ENCODE measurements at places on chromosomes 12 and 14.

GRCh38 chr12:115871714-115872113 is 405.8 kb downstream of the MED13L start:
- DNase-seq, result peak; percentile 21

DNA sequence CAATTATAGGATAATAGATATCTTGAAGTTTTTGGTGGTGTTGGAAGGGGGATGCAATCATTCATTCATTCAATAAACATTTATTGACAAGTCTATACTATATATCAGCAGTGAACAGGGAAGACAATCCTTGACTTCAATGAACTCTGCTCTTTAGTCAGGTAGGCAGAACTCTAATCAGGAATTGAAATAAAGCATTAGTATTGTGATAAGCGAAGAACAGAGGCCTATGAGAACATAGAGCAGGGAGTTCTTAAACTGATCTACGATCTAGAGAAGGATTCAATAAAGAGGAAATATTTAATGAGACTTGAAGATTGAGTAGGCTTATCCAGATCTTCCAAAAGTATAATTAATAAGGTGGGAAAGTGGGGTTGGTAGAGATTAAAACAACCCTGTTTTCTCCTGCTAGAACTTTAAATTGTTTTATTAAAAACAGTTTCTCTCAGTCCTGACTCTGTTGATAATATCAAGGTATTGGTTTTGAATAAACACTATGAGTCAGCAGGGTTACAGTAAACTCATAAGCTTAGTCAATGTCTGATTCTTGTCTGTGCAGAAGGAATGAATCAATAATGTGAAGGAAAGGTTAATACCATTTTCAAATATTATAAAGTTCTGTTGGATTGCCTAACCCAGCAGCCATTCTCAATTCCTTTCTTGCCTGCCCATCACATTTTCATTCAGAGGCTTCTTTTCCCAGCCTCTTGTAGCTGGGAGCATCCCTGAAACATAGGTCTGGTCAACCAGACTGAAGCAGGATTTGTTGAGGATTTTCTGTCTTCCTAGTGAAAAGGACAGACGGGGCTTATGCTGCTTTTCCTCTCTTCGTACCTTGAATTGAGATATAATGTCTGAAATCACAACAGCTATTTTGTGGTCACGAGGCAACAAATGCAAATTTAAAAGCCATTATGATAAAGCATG is 38.9 kb upstream of the KTN1 start:
- DNase-seq, result no peak

DNA sequence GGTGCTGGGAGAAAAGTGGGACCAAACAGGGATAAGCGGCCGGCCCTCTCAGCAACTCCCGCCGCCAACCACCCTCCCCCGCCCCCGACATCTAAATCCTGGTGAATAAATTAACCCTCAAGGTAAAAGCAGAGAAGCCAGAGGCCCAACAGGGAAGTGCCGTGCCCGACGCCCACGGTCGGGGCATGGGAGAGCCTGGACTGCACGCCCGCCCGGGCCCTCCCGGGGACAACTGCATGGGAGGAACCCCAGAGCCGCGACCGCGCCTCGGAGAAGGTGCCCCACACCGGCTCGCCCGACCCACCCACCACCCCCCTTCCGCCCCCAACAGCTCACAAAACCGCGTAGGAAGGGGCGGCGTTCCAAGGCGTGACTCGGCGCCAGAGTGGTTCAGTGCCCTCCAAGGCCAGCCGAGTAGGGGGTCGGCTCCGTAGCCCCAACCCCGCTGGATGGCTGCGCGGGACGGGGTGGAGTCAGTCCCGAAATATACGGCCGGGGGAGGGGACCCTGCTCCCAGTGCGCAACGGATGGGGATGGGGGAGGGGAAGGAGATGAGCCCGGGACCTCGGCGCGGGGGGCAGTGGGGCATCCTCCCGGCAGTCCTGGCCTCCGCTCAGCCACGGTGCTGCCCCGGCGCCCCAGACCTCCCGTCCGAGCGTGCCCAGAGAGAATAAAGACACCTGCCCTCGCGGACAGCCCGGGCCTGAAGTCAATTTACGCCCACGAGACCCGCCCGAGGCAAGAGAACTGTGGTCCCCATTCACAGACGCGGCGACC is 732 bp downstream of the SLC25A29 start:
- DNase-seq, result no peak

DNA sequence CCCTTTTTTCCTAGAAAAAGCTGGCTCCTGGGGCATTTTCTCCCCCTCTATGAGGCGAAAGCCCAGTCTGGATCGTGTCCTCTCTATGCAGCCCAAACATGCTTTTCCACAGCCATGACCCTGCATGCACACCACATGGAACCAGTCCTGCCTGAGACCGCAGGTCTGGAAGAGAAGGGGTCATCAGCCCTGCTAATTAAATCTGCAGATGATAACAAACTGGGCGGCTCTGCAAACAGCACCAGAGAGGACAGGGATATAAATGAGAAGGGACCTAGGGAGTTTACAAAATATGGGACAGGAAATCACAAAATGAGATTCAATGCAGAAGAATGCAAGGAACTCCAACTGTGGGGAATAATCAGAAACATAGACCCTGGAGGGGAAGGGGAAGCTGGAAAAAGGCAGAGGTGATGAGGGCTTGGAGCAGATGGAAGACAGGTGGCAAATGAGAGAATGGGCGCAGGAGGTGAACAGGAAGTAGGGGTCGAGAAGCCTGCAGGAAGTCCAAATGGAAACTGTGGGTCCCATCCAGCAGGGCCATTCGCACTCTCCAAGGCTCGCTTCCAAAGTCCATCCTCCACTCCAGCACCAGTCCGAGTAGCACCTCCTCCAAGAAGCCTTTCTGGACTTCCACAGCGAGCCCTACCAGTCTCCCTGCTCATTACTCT is 76.3 kb downstream of the ANO2 start:
- no peak for DNase-seq

- no peak for DNase-seq
Measured at GRCh38 chr12:17035372-17035771, 429.4 kb upstream of the LMO3 start.

DNA sequence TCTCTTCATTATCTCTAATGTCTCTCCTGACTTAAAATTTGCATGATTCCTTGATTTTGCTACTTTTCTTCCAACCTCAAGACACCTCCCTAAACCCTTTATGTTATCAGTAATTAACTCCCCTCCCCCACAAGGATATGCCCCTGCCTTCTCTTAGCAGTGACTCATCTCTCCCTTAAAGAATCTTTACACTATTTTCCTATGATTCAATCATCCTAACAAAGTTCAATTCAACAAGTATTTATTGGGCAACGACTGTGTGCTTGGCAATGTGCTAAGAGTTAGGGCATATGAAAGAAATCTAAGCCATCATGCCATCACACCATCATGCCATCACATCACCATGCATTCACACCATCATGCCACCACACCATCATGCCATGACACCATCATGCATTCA is 80.1 kb downstream of the ANO2 start:
- DNase-seq, result no peak

DNA sequence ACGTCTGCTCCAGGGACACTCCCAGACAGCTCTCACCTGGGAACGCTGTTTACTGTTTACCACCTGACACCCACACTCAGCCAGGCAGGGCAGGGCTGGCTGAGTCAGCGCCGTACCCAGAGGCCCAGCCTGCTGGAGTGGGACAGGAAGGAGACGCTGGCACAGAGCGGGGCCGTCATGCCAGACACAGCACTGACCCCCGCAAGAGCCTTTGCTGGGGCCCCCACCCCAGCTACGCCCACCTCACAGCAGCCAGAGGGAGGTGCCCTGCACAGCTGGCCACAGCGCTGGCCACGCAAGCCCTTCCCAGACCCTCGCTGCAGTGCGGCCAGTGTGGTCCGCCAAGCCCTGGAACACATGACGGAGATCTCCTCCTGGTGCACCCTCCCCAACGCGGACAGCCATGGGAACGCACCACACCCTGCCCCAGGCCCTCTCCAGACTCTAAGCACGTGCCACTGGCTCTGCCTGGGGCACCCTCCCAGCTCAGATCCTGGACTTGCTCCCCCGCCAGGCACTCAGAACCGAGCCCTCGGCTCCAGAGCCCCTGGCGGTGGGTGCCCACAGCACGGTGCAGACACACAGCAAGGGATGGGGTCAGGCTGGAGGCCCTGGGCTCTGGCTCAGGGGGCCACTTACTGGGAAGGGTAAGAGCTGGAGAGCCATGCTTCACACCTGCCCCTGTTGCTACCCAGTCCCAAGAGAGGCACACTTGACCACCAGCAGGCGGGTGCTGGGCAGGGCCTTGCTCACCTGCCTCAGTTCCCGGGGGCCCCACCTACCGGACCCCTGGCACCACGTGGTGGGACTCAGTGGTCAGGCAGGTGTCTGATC is 5.7 kb downstream of the AHNAK2 start:
- DNase-seq, result no peak

- no peak for DNase-seq
Measured at GRCh38 chr14:87497301-87497700, 495.7 kb downstream of the GALC start.

DNA sequence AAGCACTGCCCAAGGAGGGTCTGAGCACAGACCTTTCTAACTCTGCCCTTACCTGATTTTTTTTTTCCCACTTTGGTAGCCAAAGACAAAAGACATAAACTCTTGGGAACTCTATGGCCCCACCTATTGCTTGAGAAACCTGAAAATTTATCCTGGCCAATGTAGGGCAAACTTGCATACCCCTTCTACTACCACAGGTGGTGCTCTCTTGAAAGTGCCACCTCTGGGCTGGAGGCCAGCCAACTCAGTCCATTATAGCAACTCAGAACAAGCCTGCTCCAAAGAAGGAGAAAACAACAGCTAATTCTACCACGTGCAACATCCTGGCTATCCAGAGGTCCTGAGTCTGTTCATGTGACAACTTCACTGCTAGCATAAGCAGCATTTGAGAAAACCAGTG is 55.7 kb upstream of the ABCD2 start:
- DNase-seq, result no peak

DNA sequence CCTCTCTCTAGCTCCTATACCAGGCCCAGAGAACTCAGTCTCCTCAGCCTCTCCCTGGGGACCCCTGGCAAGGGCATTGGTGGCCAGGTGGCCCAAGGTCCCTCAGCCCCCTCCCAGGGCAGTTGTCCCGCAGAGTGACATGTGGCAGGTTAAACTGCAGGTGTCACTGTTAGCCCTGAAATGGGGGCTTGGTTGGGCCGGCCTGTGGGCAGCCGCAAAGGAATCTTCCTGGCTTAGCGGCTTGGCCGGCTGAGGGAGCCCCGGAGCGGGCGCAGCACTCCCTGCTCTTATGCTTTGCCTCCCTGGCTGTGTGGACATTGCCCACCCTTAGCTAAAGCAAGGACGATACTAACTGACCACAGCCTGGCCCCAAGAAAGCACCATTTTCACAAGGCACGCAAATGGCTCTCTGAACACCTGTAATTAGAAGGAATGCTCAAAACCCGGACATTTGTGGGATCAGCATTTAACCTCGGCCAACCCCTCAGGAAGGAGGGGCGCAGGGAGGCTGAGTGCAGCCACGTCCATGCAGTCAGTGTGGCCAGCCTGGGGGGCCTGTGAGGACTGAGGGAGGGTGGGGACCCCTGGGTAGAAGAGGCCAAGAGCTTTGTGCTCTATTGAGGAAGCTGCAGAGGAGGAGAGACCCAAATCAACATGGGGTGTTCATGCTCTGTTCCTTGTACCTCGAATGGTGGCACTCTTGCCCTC is 82.2 kb downstream of the PAPOLA start:
- DNase-seq, result peak; percentile 66

DNA sequence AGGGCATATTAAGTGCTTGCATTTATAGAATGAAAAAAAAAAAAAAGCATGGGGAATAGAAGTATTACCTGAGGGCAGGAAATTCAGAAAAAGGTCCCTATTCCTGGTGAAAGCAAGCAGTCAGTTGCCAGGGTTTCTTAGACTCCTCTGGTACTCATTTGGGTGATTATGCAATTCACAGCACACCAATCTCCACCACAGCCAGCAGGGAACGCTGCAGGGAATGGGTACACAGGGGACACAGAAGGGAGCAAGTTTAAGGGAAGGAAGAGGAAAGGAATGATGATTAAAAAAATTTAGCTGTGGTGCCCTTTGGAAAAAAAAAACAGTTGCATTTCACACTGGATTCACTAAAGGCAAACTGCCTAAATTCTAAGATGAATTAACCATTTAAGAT is 14.2 kb downstream of the BLTP3B start:
- DNase-seq, result no peak

DNA sequence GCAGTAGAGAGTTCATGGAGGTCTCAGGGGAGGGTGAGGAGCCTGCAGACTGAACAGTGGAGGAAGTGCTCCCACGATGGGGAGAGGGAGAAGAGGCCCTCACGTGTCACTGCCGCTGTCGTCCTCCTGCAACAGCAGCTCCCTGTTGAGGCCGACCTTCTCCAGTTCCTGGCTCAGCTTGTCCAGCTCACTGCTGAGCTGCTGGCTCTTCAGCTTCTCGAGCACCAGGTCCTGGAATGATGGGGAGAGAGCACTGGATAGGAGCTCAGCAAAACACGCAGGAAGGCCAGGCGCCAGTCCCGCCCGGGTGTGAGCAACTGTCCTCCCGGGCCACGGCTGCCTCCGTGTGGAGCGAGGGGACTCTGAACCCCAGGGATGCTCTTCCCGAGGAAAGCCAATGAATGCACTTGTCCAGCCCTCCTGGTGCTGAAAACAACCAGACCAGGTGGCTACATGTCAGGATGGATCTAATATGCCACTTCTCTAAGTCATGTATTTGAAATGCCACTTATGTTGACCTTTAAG is 65.3 kb upstream of the GPR68 start:
- no peak for DNase-seq

- no peak for DNase-seq
Measured at GRCh38 chr14:89603938-89604480, 187.0 kb upstream of the FOXN3 start.

GRCh38 chr12:66120477-66120876 is 10.1 kb downstream of the LLPH start:
- DNase-seq, result no peak

GRCh38 chr12:111211910-111212757 is 156.8 kb downstream of the PHETA1 start:
- DNase-seq, result no peak

DNA sequence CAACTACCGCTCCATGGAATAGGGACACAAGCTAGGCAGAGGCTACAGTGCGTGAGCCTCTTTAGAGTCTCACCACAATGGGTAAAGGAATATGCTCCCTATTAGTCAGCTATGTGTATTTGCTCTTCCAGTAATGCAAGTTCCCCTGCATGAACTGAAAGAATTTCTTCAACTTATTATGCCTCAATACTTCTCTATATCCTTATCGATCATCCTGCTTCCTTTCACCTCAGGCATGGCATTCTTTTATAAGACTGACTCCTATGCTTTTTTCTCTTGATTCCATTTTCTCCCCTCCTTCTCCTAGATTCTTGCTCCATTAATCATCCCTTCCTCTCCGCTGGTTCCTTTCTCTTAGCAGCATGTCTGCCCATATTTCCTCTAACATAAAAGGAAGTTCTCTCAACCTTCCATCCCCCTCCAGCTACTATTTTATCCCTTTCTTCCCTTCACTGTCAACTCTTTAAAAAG is 94.5 kb upstream of the CPM start:
- DNase-seq, result no peak

DNA sequence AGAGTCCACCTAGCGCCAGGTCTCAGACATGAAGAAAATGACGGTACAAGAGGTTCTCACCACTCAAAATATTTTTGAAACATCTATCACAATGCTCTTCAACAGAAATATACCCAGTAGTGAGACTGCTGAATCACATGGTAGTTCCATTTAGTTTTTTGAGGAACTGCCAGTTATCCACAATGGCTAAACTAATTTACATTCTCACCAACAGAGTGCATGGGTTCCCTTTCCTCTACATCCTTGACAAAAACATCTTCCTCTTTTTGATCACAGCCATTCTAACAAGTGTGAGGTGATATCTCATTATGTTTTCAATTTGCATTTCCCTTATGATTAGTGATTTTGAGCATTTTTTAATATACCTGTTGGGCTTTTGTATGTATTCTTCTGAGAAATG is 5.7 kb upstream of the GPR65 start:
- no peak for DNase-seq

Measured in GM12891 (cell line).